ENCODE measurements at places on chromosomes 11 and 22. TPM values are rescaled to one million over a fixed set of nuclear protein-coding genes. Genes with fewer than 3 reads are reported as not detected.

MTMR2 gene
- total RNA-seq, result 34.3 TPM

TTLL1 gene
- total RNA-seq, result 3.3 TPM

ZPR1 gene
- 40.7 TPM for total RNA-seq

OR10D3 gene
- total RNA-seq, result not detected

KCNE3 gene
- total RNA-seq, result 31.9 TPM

MS4A6A gene
- total RNA-seq, result 10.5 TPM

VPS51 gene
- total RNA-seq, result 159 TPM

CPT1B gene
- 21.7 TPM for total RNA-seq

C11orf86 gene
- 31.6 TPM for total RNA-seq

SPI1 gene
- 11.9 TPM for total RNA-seq

OR2AG1 gene
- total RNA-seq, result not detected

MFNG gene
- 10.7 TPM for total RNA-seq

COMMD9 gene
- total RNA-seq, result 40.6 TPM

MMP8 gene
- not detected for total RNA-seq

OR9I1 gene
- total RNA-seq, result not detected

HIC2 gene
- 6.0 TPM for total RNA-seq

OR5B21 gene
- not detected for total RNA-seq

GLYATL1 gene
- total RNA-seq, result 0.72 TPM

EIF4G2 gene
- 1,080 TPM for total RNA-seq

ANO3 gene
- 0.12 TPM for total RNA-seq

BTBD18 gene
- total RNA-seq, result not detected

SCUBE1 gene
- total RNA-seq, result 5.6 TPM

TPBGL gene
- 0.15 TPM for total RNA-seq

F2 gene
- total RNA-seq, result not detected

DERL3 gene
- total RNA-seq, result 20.2 TPM

CARD10 gene
- 59.3 TPM for total RNA-seq

Measured in colonic mucosa (tissue), 4 donors.